ENCODE measurements at places on chromosomes 13 and 19.

- DNase-seq: no peak
These were observed 95.0 kb downstream of the ARHGEF7 start for GRCh38 chr13:111210091-111210490.

DNA sequence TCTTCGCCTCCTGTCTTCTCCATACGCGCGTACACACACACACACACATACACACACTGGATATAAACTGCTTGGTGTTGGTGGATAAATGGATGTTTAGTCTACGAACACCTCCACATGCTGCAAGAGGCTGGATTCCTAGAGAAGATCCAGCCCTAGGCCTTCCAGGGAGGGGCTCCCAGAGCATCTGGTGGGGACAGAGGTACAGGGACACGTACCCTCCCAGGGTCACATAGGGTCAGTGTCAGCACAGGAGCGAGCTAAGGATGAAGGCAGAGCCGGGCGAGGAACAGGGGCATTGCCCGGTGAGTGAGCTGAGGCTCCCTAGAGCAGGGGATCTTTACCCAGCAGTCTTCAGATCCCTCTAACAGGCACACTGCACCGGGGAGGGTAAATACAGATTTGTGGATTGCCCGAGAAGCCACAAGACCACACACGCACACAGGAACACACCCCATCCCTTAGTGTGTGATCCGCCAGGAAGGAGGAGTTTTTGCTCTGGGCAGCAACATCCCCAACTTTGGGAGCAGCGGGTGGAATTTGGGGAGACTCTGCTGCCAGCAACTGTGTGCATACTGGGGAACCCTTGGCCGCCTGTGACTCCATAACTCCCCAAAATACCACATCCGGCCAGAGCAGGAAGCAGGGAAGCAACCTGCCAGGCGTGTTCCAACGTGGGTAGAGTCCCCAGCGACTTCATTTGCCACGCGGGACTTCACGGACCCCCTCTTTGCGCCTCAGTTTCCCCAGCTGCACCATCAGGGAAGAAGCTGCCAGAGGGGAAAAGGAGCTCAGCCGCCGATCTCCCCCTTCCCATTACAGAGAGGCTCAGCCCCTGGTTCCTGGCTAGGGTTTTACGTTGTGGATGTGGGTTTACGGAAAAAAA is 5.8 kb upstream of the TLE2 start:
- DNase-seq: no peak

GRCh38 chr13:39559847-39560246 is 43.1 kb downstream of the LHFPL6 start:
- no peak for DNase-seq

DNA sequence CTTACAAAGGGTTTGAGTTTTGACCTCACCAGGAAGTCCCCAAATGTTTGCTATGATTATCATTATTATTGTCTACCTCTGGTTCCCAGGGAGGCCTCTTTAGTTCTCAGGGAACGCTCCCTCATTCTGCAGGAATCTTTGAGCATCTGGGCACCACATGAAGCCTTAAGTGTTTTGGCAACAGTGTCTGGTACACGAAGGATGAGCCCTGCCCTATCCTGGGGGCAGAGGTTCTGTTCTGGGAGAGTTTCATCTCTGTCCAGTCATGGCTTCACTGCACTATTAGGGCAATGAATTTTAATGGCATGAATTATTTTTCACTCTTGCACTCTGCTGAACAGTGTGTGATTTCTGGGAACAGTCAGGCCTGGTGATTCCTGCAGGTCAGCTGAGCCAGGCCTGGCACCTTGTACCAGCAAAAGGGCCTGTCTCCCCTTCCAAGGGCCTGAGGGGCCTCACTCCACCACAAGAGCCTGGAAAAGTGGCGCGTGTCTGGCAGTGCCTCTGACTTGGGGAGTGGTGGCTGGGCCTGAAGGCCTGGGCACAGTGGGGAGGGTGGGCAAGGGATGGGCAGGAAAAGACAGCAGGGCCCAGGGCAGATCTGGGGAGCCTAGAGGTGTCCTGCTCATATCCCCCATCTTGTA is 4.6 kb downstream of the FAM187B start:
- no peak for DNase-seq

DNA sequence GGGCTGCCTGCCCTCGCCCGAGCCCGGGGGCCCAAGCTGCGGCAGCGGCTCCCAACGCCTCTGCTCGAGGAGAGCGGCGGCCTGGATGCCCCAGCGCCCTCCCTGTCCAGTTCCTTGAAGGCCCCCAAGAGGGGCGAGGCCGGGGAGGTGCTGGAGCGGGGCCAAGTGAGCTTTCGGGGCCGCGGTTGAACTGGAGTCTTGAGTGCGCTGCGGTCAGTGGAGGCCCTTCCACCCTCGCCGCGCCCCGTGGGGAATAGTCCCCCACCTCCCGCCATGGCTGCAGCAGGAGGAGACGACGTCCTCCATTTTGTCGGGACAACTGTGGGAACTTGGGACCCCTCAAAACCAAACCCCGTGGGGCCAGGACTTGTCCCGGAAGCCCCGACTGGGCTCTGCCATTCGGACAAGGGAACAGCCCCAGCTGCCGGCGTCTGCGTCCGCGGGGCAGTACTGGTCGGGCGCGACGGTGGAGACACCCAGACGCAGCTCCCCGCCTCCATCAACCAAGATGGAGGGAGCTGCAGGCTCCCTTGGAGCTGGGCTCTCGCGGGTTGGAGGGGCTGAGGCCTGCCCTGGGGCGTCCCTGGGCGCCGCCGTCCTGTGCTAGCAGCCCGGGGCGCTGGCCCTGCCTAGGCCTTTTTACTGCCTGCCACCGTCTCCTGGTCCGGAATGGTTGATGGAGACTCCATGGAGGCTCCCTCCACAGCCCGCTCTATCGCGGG is 736 bp upstream of the ZMYM5 start:
- no peak for DNase-seq

- DNase-seq: no peak
These were observed 185.7 kb downstream of the ABCC4 start for GRCh38 chr13:95115525-95115924.

DNA sequence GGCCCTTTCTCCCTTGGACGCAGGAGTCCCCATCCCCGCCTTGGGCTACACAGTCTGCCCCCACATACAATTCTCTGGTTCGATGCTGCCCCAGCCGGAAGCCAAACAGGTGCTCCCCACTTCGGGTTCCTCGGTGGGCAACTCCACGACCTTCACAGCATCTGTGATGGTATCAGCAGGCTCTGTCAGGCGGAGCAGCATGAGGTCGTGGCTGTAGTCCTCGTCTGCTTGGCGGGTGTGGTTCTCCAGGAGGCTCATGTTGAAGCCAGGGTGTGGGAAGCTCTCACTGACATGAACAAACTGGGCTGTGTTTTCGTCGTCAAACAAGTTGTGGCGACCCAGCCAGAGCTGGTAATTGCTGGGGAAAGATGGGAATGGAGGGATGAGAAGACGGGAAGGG is 3.5 kb downstream of the KLK1 start:
- no peak for DNase-seq

- no peak for DNase-seq
These were observed 84.0 kb upstream of the GSX1 start for GRCh38 chr13:27708325-27708724.

DNA sequence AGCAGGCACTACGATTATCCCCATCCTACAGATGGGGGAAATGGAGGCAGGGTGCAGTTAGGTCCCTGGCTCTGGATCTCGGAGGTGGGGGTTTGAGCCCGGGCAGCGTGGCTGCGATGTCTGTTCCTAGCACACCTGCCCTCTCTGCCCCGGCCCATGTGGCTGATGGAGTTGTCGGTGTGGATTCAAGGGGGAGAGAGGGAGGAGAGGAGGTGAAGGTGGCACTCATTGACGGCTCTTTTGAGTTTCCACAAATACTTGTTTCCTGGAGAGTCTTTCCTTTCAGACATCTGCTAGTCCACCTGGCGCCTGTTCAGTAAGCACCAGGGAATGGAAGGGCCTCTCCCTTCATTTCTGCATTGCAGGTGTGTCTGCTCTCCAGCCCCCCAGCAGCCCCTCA is 69.9 kb downstream of the ARHGEF18 start:
- DNase-seq: no peak

- DNase-seq: no peak
These were observed 202.8 kb upstream of the ZNF536 start for GRCh38 chr19:30169196-30169900.
